Stimulated activated memory B cell treated with anti-CD40 and anti-IgM and Interleukin-4, amounts not matched to agents 10 μg/mL and 1 μg/mL and 100 μg/mL, for 72 hours (primary cell): ENCODE measurements at places on chromosomes 2 and 18.

DNA sequence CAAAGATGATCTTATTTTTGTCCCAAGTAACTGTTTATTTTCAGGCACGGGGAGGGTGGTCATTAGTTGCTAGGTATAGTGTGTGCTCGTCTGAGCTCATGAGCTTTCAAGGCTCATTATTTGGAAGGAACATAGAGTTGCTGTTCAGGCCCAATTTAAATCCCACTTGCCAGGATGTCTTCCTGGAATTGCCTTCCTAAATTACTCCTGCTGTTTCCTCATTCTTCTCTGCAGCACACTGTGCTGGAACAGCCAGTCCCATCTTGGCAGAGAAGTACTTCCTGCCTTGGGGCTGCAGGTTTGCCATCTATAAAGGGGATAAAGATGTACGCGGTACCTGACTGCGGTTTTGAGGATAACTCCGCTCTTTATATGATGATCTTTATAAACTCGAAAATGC lies 37.3 kb downstream of the GREB1 start:
- ATAC-seq = no peak

DNA sequence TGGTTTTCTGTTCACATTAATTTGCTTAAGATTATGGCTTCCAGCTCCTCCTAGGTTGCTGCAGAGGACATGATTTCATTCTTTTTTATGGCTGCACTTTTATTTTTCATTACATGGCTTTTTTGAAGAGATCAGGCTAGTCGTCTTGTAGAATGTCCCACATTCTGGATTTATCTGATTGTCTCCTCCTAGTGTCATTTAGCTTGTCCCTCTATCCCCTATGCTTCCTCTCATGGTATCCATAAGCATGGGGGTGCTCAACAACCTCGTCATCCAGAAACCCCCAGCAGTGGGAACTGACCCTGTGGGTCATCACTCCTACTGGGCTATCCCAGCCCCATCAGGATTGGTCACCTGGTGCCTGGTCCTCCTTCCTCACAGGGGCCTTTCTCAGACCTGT lies 49.6 kb downstream of the SERTAD2 start:
- no peak for ATAC-seq

GRCh38 chr18:51943281-51943680 lies 396.7 kb upstream of the DCC start:
- no peak for ATAC-seq

DNA sequence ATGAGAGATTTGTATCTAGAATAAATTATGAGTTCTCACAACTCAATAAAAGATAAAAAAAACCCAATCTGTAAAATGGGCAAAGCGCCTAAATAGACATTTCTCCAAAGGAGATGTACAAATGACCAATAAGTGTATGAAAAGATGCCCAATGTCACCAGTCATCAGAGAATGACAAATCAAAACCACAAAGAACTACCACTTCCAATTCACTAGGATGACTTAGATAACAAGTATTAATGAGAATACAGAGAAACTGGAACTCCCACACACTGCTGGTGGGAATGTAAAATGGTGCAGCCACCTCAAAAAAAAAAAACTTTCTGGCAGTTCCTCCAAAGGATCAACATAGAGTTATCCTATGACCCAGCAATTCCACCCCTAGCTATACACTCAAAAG lies 17.4 kb upstream of the COL6A3 start:
- ATAC-seq = no peak

DNA sequence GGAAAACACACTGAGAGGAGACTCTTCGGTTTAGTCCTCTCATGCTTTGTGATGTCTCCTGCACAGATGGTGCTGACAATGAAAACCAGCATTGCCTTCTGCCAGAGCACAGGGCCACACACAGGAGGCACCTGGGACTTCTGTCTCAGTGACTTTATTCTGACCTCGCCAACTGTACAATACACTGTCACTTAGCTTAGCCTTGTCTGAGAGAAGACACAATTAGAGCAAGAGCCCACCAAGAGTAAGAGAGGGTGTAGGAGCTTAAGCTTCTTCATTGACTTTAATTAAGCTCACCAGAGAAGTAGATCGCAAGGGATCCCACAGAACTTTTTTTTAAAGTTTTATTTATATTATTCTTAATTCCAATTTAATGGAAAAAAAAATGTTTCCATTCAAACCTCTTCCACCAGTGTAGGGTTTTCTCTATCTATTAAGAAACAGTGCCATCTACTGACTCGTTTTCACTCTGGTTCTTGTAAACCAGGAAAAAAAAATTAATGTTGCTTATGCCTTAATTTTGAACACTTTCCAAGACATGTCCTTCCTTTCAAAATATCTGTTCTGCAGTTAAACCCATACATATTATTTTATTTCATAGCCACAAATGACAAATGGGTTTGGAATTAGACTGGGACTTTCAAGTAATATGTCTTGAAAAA lies 42.4 kb upstream of the DDX18 start:
- ATAC-seq = no peak

DNA sequence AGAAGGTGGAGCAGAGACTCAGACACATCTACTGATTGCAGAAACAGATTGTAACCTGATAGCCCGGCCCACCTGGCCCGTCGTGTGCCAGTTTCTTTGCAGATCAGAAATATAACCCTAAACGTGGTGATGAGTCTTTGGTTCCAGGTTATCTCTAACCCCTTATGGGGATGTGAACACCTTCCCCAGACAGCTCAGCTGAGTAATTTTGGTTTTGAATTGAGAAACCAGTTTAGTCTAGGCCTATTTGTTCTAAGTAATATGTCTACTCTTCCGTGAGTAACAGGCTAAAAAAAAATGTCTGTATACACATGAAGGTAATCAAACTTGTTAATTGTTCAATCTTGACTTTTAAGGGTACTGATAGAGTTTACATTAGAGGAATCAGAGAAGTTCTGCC lies 35.7 kb downstream of the RASGRP3 start:
- ATAC-seq = no peak

- no peak for ATAC-seq
These were observed 64.4 kb downstream of the AOX1 start for GRCh38 chr2:200650195-200650594.

GRCh38 chr2:210128961-210129360 lies 42.2 kb downstream of the KANSL1L start:
- ATAC-seq = no peak

GRCh38 chr2:99461828-99462483 lies 27.9 kb downstream of the REV1 start:
- ATAC-seq = no peak

DNA sequence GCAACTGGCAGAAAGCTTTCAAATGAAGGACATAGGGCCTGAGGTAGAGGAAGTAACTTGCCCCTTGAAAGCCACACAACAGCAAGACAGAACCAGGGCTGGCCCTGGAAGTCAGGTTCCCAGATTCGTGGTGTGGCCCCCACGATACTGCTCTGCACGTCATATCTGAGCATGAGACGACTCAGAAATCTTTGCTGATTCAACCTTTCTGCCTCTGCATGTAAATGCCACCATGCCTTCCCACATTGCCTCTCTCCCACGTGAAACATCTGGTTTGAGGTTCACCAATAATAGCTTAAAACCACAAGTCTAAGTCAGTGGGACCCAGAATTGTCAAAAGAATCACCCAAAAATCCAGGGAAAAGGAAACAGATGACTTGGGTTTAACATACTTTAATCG lies 214.0 kb upstream of the TRIB2 start:
- ATAC-seq = no peak

GRCh38 chr2:169014780-169015179 lies 16.3 kb downstream of the ABCB11 start:
- ATAC-seq = no peak

DNA sequence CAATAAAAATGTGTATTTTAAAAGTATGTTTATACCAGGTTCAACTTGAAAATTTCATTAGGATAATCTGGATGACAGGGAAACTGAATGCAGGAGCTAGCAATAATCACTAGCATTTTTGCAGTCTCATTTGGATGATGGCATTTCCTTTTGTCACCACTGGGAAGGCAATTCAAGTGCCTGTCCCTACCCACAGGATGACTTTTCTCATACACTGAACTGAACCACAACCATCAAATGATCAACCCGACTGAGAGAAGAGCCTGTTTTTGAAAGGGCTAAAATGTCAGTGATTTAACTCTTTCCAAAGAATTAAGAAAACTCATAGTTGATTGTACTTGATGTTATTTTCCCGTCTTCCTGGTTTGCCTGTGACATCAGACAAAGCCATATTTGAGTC lies 115.0 kb downstream of the FAM124B start:
- ATAC-seq = no peak

DNA sequence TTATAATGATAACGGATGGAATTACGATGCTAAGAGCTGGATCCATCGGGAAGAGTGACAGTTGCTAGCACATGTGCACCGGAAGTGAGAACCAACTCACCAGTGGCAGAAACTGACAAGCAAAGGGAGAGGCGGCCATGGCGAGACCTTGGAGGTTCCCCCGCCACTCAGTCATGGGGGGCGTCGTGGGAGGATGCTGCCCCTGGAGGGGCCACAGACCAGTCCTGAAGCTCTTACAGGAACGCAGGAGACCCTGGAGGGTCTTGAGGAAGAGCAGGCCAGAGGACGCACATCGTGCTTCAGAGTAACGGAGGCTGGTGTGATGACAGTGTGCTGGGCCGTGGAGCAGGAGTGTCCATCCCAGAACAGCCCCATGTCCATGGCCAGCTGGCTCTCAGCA lies 53.1 kb upstream of the KCNG2 start:
- no peak for ATAC-seq

DNA sequence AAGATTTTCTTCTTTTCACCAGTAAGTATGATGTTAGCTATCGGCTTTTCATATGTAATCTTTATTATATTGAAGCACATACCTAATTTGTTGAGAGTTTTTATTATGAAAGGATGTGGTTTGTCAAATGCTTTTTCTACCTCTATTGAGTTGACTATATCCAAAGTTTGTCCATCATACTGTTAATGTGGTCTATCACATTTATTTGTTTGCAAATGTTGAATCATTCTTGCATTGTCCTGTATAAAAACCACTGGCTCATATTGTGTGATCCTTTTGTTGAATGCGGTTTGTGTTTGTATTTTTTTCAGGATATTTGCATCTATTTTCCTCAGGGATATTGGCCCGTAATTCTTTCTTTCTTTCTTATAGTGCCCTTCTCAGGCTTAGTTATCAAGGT lies 675.5 kb downstream of the NUP35 start:
- ATAC-seq = no peak

DNA sequence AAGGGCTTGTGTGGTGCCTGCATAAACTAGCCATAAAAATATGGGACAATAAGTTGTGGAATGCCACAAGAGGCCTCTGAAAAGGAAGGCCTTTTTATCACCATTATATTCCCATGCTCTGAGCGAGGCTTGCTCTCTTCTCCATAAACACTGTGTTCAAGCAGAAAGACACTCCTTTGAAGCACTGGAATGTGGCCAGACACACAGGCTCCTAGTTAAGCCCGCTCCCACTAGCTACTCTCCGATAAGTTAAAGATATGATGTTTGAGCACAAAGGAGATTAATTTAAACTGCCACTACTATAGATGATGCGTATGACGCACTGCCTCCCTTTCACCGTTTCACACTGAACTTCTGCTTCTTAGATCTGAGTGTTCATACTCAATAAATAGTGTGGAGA lies 188.7 kb upstream of the TWIST2 start:
- ATAC-seq = no peak

- peak; percentile 58 for ATAC-seq
These were observed 103.5 kb upstream of the PPP1CB start for GRCh38 chr2:28648147-28648546.

GRCh38 chr2:179302149-179302548 lies 37.5 kb upstream of the SESTD1 start:
- no peak for ATAC-seq

DNA sequence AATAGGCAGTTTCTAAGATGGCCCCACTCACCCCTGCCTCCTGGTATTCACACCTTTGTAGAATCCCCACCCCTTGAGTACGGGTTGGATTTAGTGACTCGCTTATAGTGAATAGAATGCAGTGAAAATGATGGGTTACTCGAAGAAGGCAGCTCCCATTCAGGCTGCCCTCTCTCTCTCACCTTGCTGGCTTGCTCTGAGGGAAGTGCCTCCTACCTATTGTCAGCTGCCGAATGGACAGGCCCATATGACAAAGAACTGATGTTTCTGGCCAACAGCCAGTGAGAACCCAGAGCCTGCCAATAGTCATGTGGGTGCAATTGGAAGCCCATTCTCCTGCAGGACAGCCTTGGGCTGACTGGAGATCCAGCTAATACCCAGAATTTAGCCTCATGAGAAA lies 22.1 kb upstream of the RNF103 start:
- ATAC-seq = no peak

GRCh38 chr2:27907547-27907946 lies 17.0 kb downstream of the BABAM2 start:
- no peak for ATAC-seq

- ATAC-seq = no peak
These were observed 40.1 kb upstream of the EHBP1 start for GRCh38 chr2:62665446-62665845.

DNA sequence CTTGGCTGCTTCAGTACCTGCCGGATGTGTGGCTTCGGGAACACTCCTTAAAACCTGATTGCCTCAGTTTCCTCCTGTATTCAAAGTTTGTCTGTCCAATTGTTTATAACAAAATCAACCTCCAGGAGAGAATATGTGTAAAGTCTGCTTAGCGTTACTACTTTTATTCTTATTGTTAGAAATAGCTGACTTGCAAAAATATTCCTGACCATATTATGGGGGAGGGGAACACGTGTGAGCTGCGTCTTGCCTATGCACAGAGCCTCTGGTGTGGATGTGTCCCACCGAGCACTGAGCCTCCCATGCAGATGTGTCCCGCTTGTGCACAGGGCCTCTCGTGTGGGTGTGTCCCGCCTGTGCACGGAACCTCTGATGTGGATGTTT lies 82.5 kb downstream of the DCDC2C start:
- no peak for ATAC-seq

- ATAC-seq = no peak
These were observed 150.3 kb upstream of the ZFP36L2 start for GRCh38 chr2:43376523-43377198.

DNA sequence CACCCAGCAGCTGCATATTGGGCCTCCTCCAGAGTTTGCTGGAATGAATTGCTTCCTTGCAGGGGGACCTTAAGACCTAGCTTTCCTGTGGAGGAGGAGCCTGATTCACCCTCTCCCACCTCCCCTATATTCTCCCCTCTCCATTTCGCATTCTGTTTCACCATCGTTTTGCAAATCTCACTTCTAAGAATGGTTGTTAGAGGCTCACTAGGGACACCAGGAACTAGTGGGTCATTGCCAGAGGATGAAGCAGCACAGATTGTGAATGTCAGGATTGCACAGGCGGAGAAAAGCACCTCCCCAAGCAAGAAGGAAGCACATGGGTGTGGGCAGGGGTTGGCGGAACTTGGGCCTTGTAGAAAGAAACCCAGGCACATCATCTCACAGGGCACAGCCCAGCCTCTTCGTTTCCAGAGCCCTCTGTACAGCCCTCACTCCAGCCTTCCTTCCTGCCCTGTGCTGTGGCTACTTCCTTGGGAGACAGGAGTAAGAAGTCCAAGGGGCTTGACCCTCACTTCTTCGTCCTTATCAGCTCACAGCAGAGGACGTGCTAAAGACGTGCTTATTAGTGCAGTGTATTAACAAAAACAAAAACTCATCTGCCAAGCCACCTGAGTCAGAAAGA lies 63.4 kb downstream of the TACR1 start:
- no peak for ATAC-seq

GRCh38 chr2:230134496-230135129 lies 65.9 kb upstream of the SLC16A14 start:
- no peak for ATAC-seq
